Globus pallidus (tissue), 1 donor: ENCODE measurements at places on chromosomes 16 and 17.

GRCh38 chr16:51682905-51683304 lies 531.8 kb upstream of the SALL1 start:
- no peak for DNase-seq

- no peak for DNase-seq
Measured at GRCh38 chr16:73018821-73019456, 29.0 kb downstream of the ZFHX3 start.

GRCh38 chr17:4173781-4174180 lies 30.8 kb downstream of the CYB5D2 start:
- DNase-seq: no peak

DNA sequence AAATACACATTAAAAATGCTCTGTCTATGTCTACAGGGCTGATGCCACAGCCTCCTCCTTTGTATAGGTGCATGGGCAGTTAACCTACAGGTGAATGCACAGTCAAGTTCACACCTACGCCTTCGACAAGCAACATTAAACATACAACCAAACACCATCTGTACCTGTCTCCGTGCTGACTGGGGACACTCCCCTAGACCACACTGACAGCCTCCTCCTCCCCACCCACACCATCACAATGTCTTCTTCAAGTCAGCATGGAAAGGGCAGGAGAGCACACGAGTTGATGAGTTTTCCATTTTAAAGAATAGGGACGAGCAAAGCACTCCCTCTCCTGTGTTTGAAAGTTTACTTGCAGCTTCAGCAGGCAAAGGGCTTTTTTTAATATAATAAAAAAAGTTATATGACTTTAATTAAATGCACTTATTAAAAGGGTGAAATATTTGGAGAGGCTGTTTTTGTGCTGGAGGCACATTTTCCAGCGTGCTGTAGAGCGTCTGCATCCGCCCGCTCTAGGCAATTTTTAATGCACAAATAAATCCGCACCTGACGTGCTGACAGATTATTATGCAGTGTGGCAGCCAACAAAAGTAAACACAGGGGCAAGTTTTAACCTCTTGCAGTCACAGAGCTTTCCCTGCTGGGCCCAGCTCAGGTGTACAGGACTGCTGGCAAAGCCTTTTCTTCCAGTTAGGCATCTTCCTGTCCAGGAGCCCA lies 367.9 kb downstream of the SOX9 start:
- no peak for DNase-seq

- no peak for DNase-seq
Measured at GRCh38 chr17:32553168-32553567, 66.4 kb downstream of the CDK5R1 start.

DNA sequence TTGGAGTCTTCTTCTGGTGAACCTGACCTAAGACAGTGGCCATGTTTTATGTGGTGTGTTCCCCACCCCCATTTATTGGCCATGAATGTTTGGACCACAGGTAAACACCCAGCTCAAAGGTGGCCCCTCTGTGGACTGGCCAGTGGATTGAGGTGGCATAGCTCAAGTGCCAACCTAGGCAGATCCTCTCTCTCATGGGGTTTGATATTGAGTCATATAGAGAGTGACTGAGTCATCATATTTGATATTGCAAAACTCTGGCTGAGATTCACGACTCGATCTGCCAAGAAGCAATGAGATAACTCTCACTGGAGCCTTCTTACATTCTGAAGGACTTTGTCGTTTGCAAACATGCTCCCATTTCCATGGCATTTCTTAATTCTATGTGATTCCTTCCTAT lies 10.5 kb upstream of the TEKT3 start:
- DNase-seq: no peak

DNA sequence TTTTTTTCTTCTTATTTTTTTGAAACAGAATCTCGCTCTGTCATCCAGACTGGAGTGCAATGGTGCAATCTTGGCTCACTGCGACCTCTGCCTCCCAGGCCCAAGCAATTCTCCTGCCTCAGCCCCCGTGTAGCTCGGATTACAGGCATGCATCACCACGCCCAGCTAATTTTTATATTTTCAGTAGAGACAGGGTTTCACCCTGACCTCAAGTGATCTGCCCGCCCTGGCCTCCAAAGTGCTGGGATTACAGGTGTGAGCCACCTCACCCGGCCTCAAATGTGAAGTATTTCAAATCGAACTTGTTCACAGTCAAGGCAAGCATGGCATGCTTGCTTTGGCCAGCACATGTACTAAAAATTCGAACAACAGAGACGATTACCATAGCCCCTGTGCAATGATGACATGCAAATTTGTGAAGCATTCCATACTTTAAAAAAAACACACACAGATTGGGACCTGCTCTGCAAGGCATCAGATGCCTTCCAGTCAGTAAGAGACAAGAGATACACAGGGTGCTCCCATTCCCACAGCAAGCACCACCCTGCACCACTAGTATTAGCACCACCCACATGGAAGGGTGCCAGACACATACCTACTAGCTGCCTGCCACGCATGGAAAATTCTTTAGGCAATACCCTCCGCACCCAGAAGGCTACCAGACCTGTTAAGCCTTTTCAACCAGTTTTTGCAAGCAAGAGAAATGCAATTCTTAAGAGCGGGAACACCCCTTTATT lies 47.2 kb downstream of the ANKRD11 start:
- no peak for DNase-seq

DNA sequence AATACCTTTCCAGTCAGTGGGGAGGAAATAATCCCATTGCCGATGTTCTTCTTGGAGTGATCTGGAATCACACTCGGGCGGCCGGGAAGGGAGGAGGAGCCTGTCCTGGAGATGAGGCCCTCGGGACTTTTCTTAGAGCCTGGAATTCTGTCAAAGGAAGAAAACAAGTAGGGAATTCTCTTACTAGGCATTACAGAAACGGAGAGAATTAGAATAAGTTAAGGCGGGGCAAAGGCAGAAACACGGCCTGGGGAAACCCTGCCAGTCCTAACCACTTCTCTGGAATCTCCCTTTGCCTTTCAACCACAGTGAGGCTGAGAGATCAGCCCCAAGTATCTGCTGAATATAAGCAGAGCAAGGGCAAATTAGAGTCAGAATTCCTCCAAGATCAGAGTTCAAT lies 27.8 kb downstream of the USP36 start:
- no peak for DNase-seq

DNA sequence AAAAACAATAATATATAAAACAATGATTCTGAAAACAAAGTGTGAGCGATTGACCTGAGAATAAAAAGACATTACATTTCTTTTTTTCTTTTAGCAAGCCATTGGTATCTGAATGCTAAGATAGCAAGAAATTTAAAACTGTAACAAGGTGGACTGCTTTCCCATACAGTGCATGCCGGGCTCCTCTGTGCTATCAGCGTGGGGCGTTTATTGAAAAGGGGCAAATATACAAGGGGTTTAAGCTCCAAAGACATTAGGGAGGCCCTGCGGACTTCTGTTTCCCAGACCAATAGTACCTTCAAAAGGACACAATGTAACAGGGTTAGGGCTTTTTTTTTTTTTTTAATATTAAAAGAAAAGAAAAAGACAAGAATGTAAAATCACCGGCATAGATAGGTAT lies 261.3 kb downstream of the ZFHX3 start:
- no peak for DNase-seq

DNA sequence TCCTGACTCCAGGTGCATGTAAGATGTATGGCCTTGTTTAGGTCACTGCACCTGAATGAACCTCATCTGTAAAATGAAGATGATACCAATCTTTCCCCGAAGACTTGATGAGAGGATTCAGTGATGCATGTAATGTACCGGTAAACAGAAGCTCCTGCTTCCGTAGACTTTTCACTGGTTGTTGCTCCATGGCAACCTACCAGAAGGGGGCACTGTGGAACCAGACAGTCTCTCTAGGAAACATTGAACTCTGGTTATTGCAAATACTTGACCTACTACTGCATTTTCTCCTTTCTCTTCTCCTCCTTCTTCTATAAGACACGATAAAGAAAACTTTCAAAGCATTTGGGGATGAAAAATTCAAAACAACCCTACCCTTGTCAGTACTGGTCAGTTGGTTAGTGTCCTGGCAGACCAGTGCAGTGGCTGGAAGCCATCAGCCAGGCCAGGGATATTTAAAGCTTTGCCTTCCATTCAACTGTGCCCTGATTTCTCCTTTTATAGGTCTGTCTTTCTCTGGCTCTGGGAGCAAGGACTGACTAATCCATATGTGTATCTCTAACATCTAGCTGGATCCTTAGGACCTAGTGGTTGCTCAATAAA lies 667.4 kb upstream of the SALL1 start:
- peak; percentile 45 for DNase-seq

DNA sequence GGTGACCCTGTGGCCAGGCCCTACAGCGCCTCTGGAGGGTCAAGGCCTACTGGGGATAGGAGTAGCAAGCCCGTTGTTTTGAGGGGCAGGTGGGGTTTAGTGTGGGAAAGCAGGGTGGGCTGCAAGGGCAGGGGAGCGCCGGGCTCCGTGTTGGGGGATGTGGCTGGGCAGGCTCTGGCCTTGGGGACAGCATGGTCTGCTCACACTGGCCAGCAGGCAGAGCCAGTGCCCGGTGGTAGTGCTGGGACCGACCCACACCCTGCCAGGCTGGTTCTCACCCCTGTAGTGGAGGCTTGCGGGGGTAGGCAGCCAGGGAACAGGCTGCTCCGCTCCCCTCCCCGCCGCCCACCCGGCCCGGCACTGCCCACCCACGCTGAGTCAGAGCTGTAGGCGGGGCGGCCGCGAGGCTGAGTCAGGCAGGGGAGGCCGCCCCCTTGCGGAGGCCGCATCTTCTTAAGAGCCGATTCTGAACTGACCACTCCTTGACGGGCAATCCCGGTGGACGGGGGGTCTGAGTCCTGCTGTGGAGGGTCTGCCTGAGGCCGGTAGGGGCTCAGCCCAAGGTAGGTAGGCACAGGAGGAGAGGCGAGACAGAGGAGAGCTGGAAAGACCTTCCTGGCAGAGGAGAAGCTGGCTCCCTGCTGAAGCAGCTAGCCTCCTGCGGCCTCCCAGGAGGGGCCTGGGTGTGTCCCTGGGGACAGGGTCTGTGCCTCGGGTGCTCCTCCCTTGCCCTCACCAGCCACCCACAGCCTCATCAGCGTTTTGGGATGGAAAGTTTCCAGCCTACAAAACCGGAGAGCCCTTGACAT lies 62.4 kb downstream of the BAIAP2 start:
- DNase-seq: no peak

DNA sequence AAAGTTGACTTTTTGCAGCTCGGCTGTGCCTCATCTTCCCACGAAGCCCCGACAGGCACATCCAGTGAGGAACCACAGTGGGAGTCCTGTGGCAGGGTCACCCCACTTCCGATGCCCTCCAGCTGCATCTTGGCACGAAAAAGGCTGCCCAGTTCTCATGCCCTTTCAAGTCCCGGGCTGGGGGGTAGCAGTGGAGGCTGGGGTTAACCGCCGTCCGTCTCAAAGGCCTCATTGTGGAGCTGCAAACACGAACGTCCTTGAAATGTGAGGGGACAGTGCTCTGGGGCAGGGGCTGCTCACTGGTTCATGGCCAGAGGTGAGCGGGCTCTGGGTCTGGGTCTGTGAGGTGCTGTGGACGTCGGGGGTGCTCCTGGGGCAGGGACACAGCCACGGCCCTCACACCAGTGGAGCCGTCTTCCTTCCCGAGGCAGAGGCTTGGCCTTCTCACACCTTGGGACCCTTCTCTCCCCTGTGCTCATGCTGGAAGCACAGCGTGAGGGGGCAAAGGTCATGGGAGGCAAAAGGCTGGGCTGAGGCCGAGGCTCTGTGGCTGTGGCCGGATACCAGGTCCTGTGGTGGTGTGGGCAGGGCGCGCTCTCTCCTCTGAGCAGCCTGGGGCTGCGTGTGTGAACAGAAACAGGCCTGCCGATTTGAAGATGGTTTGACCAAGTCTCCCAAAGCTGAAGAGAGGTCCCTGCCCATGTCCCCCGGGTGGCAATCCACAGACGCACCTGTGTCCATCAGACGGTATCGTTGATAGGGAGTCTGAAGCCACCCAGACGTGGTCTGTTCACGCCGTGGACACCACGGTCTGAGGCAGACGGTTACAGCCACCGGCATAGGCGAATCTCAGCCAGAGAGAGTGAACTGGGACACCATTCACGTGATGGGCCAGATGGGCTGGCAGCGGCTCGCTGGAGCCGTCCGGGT lies 3.1 kb upstream of the MC1R start:
- no peak for DNase-seq

DNA sequence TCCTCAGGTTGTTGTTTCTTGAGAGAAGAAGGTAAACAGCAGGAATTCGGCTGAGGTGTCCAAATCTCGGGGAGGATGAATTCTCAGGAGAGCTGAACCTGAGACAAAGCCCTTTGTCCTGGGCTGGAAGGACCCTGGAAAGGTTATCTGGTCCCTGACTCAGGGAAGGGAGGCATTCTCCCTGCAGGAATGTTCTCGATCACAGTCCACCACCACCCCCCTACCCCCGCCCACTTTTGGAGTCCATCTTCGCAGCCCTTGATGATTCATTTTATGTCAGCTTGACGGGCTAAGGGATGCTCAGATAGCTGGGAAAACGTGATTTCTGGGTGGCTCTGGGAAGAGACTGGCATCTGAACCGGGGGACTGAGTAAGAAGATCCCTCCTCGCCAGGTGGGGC lies 1.4 kb upstream of the CEP295NL start:
- no peak for DNase-seq

DNA sequence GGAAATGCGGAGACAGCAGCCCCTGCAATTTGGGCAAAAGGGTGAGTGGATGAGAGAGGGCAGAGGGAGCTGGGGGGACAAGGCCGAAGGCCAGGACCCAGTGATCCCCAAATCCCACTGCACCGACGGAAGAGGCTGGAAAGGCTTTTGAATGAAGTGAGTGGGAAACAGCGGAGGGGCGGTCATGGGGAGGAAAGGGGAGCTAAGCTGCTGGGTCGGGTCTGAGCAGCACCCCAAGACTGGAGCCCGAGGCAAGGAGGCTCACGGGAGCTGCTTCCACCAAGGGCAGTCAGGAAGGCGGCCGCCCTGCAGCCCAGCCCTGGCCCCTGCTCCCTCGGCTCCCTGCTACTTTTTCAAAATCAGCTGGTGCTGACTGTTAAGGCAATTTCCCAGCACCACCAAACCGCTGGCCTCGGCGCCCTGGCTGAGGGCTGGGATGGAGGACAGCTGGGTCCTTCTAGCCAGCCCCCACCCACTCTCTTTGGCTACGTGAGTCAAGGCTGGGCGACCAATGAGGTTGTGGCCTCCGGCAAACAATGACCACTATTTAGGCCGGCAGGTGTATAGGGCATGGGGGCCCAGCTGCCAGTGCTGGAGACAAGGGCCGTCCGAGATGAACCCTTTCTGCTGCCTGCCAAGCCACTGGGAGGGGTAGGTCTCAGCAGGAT lies 507 bp downstream of the SERPINF1 start:
- DNase-seq: no peak

GRCh38 chr17:4110152-4110551 lies 32.7 kb downstream of the ZZEF1 start:
- DNase-seq: no peak
